Omental fat pad (tissue), 4 donors: ENCODE measurements at places on chromosomes 7 and 10. TPM values are rescaled to one million over a fixed set of nuclear protein-coding genes. Genes with fewer than 3 reads are reported as not detected.

DNA sequence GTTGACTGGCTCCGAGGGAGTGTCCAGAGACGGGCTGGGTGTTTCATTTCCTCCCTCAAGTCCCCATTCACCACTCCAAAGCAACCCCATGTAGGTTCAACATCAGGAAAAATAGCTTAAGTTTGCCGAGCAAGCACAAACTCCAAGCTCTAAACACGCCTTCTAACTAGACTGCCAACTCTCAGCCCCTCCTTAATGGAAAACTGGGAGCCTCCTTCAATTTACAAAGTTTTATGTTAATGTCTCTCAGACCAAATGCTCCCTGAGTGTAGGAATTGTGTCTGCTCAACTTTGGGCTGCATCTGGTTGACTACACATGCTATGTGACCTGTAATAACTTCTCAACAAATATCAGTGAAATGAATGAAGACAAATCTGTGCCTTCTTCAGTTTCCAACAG lies 87.5 kb downstream of the FAM204A start:
- no peak for DNase-seq

DNA sequence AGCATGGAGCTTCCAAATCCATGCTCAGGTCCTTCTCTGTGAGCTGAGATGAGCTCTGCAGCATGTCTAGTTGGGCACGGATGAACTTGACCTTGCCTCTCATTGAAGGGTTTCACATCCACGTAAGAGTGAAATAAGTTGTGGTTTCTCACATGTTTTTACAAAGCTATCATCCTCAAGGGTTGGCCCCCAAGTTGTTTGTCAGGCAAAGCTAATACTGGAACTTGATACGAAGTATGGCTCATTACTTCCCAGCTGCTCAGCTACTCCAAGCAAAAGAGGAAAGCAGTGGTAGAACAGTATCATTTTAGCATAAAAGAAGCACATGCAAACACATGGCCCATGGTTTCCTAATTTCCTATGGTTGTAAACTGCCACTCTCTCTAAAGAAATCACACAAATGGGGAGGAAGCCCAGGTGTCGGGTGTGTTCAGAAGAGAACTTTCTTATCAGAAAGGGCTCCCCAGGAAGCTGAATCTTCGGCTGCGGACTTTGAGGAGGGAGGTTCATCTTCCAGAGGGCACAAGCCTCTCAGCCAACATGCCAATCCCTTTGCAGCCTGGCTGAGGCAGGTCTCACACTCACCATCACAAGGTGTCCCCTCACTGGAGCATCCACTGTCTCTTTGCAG lies 45.3 kb downstream of the PDLIM1 start:
- no peak for DNase-seq

DNA sequence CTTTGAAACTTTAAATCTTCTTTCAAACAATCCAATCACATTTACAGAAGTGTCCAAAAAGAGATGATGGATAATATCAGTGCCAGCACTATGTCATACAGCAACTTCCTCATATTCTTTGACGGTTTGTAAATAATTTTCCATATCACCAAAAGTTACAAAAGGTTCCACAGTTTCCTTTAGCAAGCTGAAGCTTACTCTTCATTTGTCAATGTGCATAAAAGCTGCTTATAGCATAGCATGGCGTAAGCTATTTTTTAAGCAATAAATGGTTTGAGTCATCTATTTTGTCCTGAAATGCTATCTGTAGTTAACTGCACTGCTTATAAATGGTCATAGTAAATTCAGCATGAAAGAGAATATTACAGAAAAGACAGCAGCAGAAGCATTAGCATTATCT lies 95.1 kb downstream of the ETV1 start:
- DNase-seq: no peak

DNA sequence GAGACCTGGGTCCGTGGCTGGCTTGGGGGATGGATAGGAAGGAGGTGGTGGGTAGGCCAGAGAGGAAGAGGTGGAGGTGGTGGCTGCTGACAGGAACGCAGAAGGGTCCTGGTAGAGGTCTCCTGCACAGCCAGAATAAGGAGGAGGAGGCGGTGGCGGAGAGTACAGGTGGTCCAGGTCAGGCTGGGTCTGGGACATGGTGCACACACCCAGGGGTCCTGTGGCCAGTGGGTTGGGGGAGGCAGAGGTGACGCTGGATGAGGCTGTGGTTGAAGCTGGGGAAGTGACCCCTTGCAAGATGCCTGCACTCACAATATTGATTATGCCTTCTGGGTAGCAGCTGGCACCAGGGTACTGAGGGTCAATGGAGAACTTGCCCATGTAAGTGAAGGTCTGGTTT lies 2.2 kb downstream of the EGR2 start:
- no peak for DNase-seq

DNA sequence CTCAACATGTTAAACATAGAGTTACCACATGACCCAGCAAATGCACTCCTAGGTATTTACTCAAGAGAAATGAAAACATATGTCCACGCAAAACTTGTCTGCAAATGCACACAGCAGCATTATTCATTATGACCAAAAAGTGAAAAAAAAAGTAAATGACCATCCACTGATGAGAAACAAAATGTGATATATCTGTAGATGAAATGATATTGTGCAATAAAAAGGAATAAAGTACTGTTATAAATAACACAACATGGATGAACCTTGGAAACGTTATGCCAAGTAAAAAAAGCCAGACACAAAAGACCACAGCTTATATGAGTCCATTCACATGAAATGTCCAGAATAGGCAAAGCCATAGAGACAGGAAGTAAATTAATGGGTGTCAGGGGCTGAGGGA lies 61.4 kb upstream of the SKAP2 start:
- no peak for DNase-seq

- no peak for DNase-seq
These were observed 242.5 kb upstream of the TMEM229A start for GRCh38 chr7:124275411-124275810.

DNA sequence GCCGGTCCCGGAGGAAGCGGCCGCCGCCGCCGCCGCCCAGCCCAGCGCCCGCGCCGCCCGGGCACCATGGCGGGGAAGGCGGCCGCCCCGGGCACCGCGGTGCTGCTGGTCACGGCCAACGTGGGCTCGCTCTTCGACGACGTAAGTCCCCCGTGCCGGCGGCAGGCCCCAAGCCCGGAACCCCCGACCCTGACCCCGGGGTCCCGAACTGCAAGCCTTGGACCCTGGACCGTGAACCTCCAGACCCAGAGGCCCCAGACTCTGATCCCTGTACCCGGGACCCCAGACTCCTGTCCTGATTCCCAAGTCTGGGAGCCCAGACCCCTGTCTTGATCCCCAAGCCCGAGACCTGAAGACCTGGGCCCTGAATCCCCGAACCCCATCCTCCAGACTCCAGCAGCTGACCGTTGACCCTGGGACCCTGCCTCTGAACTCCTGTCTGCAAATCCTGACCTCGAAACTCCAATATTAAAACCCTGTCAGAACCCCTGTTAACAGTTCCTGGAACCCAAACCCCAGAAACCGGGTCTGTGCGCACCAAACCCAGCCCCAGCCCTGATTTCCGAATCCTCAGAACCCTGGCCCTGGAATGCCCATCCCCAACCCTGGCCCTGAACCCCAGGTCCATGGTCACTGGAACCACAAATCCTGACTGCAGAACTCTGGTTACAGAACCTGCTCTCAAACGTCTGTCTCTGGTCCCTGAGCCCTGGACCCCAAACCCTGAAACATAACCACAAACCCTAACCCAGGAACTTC lies 623 bp downstream of the INPP5A start:
- no peak for DNase-seq

GRCh38 chr10:37434091-37434490 lies 308.7 kb downstream of the ANKRD30A start:
- no peak for DNase-seq

Gene SLC13A1
- not detected for total RNA-seq

DNA sequence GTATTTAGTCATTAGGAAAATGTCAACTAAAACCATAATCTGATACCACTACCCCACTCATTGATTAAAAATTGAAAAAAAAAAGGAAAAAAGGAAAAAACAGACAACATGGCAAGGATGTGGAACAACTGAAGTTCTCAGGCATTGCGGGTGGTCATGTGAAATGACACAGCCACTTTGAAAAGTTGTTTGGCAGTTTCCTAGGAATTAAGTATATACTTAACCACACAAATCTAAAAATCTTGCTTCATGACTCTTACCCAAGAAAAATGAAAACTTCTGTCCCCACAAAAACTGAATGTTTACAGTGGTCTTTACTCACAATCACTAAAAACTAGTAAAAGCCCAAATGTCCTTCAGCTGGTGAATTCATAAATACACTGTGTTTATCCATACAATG lies 254.5 kb downstream of the AHR start:
- no peak for DNase-seq

Gene STEAP1
- 58.7 TPM for total RNA-seq

DNA sequence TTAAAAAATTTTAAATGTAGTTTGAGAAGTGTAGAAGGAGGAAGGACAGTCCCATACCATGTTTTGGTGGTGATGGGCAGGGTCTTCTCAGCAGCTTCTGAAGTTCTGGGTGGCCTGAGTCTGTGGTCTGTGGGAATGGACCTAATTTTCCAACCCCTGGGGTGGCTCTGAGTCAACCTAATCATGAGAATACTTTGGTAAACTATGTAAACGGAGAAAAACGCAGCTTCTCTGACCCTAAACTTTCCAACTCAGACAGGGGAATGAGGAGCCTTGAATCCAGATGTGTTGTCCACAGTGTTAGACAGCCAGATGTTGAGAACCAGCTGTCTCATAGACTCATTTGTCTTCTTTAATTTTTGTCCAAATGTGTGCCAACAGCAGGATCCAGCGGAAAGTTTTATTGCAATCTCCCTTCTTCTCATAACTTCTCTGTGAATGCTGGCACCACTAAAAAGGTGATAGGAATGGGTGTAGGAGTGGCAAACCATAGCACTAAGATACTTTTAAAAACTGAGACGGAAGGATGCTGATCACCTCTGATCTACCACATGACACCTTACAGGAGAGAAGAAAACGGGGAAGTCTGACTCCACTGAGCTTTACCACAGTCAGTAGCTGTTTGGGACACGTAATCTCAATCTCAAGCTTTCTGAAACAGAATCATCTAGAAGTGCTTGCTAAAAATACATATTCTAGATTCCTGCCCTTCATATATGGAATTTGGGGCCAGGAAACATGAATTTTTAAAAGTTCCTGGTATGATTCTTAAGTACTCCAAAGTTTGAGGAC lies 90.5 kb upstream of the PHYHIPL start:
- no peak for DNase-seq

Gene IMPDH1
- 72.8 TPM for total RNA-seq

DNA sequence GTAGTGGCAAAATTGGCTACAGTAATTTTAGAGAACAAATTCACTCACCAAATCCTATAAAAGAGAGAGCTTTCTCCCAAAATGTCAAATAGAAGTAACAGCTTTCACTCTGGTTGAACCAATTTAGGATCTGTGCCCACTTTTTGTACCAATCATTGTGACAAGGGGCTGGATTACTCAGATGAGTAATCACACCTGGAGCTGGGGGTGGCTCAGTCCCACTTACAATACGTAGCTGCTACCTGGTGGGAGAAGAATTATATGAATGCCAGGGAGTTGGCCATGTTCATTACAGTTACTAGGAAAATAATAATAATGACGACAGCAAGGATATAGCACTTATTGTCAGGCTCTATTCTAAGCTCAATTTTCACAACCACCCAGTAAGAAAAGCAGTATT lies 23.4 kb upstream of the SLC26A3 start:
- DNase-seq: no peak
